Bone marrow (tissue), 2 donors: ENCODE measurements at places on chromosomes 6 and 20.

GRCh38 chr20:54716174-54716747 is 240.9 kb downstream of the DOK5 start:
- DNase-seq: no peak

GRCh38 chr6:136236466-136237293 is 13.4 kb downstream of the MTFR2 start:
- DNase-seq: no peak

DNA sequence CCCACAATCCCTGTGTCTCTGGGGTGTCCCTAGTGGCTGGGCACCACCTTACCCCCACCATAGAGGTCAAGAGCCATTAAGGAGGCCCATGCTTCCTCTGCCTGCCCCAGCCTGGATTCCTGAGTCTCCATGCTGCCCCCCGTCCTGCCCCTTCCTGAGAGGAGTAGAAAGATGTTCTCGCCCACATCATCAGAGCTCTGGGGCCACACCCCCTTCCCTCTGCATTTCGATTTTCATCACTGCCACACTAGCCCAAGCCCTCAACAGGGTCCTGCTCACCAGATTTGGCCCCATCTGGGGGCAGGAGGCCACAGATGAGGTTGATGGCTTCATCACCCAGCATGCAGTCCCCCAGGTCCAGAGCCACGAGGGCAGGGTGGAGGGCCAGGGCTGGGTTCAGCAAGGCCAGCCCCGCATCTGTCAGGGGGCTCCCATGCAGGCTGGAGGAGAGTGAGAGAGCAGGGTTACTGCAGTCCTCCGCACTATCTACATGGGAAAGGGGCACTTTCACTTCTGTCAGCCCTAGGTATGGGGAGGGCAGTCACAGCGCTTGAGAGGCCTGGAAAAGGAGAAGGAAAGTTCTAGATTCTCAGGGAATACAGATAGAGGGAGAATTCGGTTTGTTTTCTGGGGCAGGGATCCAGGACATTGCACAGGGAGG is 1.5 kb downstream of the LRRC73 start:
- DNase-seq: no peak

- DNase-seq: no peak
Measured at GRCh38 chr20:33054791-33055190, 1.1 kb downstream of the BPIFB3 start.
